ENCODE measurements at places on chromosomes 4 and X.

GRCh38 chr4:145735347-145735675 lies 55.4 kb downstream of the C4orf51 start:
- DNase-seq = no peak

GRCh38 chr4:48223633-48224295 lies 45.9 kb downstream of the TEC start:
- DNase-seq = no peak

DNA sequence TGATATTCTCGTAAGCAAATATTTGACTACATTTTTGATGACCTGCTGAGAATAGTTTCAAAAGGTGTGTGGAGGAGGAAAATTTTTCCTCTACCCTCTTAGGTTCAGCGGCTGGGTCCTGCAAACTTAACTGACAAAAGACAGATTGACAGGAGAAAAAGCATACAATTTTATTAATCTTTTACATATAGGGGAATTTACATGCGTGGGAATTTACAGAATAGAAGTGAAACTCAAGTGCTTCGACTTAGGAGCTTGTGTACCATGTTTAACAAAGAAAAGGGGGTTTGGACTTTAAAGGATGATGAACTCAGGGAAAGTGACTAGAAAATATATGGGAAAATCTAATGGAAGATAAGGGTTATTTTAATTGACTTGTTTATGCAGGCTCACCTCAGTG lies 2.5 kb downstream of the HERC6 start:
- DNase-seq = no peak

DNA sequence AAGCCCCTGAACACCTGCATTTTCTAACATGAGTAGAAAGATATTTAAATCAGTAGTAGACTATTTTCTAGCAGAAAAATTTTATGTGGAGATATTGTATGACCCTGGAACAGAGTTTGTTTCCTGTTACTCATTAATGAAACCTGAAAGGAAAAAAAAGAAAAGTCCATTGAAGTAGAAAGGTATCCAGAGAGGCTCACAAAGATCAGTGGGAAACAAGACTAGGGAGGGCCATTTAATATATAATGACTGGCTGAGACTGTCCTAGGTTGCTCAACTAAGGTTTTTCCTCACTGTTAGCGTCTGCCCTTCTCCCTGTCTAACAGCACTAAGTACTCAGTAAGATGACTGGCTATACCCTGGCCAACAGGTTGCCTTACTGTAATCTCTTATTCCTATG lies 788.6 kb downstream of the GLUD2 start:
- DNase-seq = no peak

DNA sequence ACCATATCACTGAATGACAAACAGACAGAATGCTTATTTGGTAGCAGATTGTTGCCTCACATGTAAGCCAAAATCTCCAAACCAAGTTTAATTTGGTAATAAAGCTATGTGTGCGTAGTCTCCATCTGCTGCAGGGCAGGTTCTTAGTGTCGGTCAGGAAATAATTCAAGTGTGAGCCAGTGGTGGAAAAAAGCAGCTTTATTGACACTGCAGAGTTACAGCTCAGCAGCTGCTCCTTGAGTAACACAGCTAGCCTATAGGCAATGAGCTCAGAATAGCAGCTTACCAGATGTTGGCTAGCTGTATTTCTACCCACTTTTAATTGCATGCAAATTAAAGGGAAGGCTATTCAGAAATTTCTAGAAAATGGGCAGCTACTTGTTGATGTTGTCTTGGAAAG lies 757.8 kb upstream of the HS3ST1 start:
- no peak for DNase-seq

GRCh38 chr4:55079451-55080173 lies 45.8 kb downstream of the KDR start:
- no peak for DNase-seq

GRCh38 chrX:63581398-63581797 lies 203.6 kb downstream of the ARHGEF9 start:
- DNase-seq = no peak

DNA sequence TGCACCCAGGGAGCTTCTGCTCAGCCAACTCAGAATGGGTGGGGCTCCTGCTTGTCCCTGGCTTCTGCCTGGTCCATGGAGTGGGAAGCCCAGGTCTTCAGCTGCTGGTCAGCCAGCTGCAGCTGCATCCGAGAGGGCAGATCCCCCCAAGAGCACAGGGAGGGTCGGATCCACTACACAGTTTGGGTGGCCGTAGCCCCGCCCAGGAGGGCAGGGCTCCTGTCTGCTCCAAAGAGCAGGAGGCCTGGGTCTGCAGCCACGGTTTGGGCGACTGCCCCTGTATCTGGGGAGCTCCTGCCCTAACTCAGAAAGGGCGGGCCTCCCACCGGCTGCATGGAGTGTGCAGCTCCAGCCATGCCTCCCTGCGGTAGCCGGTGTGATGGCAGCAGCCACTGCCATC lies 169.1 kb downstream of the TEX13A start:
- no peak for DNase-seq

DNA sequence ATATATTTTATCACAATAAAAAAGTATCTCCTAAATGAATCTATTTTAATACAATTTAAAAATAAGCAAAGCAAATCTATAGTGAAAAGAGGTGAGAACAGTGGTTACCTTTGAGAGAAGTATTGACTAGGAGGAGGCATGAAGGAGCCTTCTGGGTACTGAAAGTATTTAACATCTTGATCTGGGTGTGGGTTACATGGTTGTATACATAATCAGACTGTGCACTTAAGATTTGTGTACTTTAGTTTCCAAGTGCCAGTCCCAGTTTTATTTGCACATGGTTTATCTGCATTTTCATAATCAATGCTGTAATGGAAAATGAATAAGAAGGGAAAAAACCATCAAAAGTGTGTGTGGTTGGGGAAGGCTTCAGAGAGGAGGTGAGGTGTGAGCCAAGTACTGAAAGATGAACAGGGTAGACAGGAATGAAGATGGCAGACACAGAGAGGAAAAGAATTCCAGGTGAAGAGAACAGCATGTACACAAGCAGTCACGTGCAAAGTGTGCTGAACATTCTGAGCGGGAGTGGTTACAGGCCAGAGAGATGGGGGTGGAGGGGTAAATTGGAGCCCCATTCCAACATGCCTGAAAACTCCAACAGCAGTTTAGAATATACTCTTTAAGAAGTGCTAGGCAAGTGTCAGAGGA lies 14.6 kb downstream of the MAP7D2 start:
- no peak for DNase-seq

- no peak for DNase-seq
Measured at GRCh38 chr4:5511791-5512190, 196.6 kb downstream of the EVC2 start.

GRCh38 chrX:150763810-150764209 lies 70.6 kb downstream of the MTMR1 start:
- DNase-seq = no peak
